Omental fat pad (tissue), 4 donors: ENCODE measurements at places on chromosomes 13 and 19. TPM values are rescaled to one million over a fixed set of nuclear protein-coding genes. Genes with fewer than 3 reads are reported as not detected.

Gene CLEC17A
- 0.19 TPM for total RNA-seq

Gene LILRA6
- total RNA-seq = 2.1 TPM

Gene OR4F17
- total RNA-seq = not detected

Gene NLRP7
- total RNA-seq = not detected

Gene SIX5
- total RNA-seq = 7.6 TPM

Gene CEACAM3
- total RNA-seq = not detected

Gene KLK6
- not detected for total RNA-seq

Gene LAIR2
- not detected for total RNA-seq
